ENCODE measurements at places on chromosomes 3 and 15. TPM values are rescaled to one million over a fixed set of nuclear protein-coding genes. Genes with fewer than 3 reads are reported as not detected.

The GRK7 gene
- 0.10 TPM for total RNA-seq

The FEZF2 gene
- total RNA-seq = not detected

The MGA gene
- total RNA-seq = 48.0 TPM

The LOXL1 gene
- 156 TPM for total RNA-seq

- DNase-seq = no peak
Observed at GRCh38 chr15:73437543-73438109, 5.3 kb upstream of the REC114 start.

DNA sequence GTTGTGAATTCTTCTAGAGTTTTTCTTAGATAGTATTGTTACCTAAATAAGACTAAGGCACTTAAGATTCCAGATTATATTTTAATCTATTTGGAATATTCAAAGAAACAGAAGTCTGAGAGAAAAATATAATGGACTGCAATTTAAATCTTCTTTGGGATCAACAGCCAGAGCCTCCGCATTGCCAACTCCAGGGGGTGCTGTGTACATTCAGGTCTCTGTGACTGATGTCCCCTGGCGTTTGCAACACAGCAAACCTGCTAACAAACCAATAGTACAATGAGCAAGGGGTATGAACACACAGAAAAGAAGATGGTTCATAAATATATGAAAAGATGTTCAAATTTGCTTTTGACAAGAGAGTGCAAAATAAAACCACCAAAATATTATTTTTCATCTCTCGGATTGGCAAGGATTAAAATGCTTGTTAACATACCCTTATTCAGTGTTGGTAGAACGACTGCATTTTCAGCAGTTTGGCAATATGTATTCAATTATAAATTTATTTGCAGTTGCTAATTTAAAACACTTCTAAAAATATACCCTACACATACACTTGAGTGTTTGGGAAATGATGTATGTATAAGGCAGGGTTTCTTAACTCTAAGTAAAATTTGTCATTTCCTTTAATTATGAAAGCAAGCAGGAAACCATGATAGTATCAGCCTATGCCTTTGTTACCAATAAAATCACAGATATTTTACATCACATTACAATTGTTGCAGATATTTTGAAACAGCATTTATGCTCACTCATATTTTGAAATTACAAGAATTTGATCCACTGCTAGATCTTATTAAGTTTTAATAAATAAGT, 16.1 kb upstream of the TM4SF1 start:
- peak; percentile 70 for DNase-seq

DNA sequence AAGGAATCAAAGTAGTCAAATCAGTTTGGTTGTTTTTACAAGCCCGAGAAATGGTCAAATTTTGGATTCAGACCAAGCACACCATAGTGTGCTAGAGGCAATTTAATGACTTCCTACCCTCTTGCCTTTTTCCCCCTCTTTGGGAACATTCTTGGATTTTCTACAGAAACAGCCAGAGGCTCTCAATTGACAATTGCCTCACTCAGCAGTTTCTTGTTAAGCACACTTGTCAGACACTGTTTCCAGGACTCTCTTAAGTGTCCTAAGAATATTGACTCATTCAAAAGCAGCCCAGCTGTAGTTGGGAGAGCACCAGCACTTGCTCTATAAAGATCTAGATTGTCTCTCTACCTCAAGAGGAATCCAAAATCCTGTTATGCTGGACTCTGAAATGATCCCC, 1.5 kb upstream of the SLC35G2 start:
- no peak for DNase-seq

DNA sequence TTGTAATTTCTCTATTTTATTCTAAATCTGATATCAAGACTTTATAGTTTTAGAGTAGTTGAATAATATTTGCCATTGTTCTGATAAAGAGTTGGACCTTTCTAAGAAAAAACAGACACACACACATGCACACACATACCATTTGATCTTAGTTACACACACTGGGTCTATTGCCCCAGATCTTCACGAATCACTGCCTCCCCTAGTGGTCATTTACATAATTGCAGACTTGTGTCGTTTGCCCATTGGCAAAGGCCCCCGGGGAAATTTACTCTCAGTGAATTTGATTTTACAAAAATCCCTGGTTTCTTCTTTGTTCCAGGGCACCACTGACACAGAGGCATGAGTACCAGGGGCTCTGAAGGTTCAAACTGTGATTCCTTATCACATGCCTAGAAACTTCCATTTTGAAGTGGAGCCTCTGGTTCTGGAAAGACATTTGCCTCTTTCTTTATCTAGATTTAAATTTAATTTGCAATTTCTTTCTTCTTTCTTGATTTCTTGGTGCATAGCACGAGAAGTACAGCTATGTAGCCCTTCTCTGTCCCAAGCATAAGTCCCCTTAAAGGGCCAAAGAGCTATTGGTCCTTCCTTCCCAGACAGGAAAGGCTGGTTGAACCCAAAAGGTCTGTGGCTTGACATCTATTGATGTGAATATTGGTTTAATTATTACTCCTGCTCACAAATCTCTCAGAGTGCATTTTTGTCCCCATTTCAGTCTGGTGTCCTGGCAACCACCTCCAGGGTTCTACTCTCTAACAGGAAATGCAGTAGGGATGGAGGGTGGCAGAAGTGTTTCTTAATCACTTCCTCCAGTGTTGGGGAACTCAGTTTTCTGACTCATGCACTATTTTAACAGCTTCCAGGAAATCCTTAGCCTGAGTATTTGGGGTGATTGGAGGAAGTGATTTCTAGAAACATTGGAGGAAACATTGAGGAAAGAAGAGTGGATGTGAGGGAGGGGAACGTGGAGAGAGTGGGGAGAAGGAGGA, 32.4 kb upstream of the SLC6A11 start:
- DNase-seq = peak; percentile 57

GRCh38 chr15:67783303-67783702, 42.0 kb upstream of the SKOR1 start:
- DNase-seq = no peak

DNA sequence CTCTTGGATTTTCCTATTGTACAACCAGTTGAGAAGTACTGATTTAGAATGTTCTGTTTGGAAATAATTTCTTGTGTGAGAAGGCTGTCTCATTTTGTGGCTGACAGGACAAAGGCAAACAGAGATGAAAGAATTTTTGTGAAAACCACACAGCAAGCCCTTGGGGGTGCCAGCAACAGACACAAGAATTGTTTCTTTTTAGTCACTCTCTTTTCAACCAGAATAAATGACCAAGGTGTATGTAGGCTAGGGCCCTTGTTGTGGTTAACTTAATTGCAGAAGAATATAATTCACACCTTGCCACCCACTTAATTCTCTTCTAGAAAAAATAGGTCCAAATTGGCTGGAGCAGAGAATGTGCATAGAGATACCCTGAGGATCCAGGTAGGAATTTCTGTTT, 329.4 kb upstream of the TBC1D5 start:
- DNase-seq = no peak

- no peak for DNase-seq
Observed at GRCh38 chr3:196227121-196227561, 10.8 kb downstream of the SLC51A start.

Data from endothelial cell (in vitro differentiated cells).